ENCODE measurements at places on chromosomes 1 and 21.

DNA sequence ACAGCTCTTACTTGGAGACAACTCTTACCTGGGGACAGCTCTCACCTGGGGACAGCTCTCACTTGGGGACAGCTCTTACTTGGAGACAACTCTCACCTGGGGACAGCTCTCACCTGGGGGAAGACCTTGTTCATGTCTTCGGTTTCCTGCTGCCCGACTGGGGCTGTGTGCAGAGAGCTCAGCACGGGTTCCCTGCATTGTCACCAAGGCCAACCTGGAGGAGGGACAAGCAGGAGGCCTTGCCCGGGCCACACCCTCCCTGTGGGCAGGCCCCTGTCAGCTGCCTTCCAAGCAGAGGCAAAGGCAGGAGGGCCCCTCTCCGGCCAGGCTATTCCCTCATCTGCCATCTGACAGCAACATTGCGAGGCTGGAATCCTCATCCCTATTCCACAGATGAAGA, at the start of gene LDLRAD1:
LDLRAD1 (minus strand) TSS at position 208 of the 400 bp plus-strand sequence; CDS start at position 134, 74 bp downstream.
- DNase-seq: no peak

GRCh38 chr1:28601696-28602095, 9.6 kb downstream of the RAB42 start:
- no peak for DNase-seq

DNA sequence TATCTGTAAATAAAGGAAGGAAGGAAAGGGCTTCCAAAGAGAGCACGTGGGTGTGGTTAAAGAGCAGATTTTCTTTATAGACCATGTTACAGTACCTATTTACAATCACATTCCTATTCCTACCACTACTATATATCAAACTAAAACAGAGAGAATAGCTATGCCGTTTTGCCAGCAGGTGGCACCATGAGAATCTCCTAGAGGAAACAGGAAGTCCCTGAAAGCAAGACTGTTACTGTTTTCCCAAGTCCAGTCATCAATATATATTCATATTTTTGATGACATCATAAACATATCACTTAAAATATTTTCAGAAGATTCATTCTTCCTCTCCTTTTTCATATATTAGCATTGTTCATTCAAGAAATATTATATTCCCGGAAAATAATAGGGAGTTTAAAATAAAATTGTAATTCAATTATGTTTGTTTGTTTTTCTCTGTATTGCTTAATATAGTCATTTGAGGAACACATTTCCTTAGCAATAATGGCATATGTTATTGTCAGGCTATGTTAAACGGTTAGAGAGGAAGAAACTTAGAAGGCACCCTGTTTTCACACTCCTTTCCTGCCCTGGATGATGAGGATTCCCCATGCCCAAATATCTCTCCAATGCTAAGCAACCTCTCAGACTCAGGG, 6.6 kb downstream of the CCDC190 start:
- peak; percentile 75 for DNase-seq

DNA sequence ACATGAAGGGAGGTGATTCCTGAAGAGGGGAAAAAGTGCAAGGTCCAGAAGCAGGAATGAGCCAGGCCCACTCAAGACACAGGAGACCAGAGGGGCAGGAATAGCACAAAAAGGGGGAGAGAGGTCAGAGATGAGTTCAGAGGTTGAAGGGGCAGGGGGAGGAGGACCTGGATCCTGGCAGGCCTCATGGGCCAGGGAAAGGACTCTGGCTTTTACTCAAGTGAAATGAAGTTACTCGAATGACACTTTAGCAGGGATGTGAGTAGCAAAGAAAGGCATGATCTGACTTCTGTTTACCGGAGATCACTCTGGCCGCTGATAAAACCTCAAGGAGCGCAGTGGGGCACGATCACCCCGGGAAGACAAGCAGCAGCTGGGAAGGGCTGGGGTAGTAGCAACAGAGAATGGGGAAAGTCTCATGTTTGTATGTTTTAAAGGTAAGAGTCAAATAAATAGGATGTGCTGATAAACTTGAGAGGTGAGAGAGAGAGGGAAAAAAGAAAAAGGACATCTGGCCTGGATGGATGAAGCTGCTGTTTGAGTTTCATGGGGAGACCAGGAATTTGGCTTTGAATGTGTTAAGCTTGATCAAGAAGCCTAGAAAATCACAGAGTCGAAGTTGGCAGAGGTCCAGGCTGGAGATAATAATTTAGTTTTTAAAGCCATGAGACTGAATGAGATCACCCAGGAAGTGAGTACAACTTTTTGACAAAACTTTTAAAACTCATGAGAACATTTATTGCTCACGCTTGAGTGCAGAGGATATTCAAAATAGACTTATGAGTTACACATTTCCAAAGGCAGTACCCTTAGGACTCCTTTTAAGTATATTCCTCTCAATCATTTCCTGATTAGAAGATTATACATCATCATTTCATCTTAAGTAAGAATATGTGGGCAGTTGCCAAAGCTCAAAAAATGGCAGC, 156.0 kb downstream of the RERE start:
- no peak for DNase-seq

DNA sequence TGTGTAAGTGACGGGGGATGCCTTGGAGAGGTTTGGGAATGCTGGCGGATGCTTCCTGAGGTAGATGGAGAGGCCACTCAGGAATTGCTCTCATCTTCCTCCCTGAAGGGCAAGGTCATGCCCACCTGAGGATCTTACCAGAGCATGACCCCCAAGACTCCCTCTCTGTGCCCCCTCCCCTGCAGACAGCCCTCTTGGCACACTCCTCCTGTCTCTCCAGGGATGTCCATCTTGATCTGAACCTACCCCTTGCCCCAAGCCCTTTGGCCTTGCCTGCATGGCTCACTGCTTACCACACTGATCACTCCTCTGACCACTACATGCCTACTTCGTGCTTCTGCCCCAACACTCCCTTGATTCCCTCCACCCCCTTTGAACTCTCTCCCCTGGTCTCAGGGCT, 17.9 kb upstream of the MPL start:
- no peak for DNase-seq

DNA sequence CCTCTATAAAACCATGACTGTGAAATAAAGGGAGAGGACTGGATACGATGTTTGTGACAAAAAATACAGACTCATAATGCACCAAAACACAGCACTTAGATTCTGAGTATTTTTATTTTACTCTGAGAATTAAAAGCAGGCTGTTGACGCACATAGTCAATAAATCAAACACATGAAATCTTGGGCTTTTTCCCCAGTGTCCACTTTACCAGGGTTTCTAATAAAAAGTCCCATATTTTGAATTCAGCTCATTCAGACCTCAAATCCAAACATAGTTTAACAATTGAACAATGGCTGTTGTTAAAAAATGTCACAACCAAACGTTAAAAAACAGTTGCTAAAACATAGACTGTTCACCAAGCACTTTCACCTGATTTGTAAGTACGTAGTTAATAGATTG, 553.4 kb downstream of the LTN1 start:
- DNase-seq: no peak

DNA sequence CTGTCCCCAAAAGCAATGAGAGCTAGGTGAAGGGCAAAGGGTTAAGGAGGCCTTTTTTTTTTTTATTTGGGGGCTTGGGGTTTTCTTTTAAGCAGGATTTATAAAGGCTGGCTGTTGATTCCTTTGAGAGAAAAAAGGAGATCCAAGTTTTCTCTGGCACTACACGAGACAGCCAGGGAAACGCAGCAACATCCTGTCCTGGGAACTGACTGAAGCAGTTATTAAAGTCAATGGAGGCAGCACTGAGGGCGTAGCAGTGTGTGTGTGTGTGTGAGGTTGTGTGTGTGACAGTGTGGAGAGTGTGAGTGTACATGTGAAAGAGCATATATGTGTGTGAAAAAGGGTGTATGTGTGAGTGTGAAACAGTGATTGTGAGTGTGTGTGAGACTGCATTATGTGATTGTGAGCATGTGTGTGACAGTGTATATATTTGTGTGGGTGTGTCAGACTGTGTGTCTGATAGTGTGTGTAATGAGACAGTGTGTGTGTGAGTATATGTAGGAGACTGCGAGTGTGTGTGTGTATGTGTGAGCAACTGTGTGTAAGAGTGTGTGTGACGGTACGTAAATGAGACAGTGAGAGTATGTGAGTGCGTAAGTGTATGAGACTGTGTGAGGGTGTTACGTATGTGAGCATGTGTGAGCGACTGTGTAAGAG, 65.9 kb upstream of the TIAM1 start:
- no peak for DNase-seq

DNA sequence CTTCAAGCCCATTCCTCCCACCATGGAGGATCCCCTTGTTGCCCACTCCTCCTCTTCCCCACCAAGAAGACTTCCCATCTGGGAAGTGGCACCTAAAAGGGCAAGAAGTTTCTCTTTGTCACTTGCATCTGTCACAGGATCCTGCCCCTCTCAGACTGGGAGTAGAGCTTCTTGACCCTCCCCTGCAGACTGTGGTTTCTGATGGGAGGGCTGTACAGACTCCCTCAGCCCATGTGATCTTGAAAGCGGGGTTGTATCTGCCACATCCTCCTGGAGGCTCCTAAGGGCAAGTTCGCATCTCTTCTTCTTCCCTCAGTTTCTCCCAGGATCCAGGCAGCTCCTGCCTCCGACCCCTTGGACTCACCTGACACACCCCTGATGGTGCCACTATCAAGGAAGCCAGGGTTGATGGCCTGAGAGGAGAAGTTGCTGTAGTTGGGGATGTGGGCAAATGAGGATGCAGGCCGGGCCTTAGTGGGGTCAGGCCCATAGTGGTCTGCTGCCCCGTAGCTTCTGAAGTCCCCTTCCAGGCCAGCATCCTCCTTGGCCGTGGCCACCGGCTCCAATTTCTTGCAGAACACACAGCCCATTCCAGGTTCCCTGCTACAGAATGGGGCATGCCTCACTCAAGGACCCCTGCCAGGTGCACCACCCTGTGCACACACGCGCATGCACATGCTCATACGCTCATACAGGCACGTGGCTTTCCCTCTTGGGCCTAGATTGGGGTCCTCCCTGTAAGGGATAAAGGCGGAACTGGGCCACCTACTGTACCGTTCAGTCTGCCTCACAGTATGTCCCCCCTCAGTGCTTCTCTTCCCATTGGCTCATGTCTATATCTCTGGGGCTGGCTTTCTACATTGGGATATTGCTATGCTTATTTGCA, 11.4 kb downstream of the FGR start:
- no peak for DNase-seq

DNA sequence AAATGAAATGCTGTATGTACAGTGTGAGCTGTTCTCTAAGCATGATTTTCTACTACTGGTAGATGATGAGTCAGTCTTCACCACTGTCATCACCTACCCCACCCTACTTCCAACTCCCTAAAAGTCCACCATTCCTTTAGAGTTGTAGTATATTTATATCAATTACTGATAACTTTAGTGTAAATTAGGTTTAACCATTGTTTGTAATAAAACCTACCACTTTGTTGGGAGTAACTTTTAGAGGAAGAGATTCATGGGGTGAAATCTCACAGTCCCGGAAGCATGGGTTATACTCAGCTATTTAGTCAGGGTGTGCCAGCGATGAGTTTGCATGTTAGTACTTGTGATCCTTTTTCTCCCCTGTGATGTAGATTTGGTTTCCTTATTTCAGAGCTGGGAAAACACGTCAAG, 17.1 kb downstream of the MORC3 start:
- no peak for DNase-seq

Data from HAP-1 (cell line).